ENCODE measurements at places on chromosomes 11 and 22.

- DNase-seq, result no peak
Observed at GRCh38 chr11:50333861-50334260, 301.2 kb downstream of the OR4C45 start.

DNA sequence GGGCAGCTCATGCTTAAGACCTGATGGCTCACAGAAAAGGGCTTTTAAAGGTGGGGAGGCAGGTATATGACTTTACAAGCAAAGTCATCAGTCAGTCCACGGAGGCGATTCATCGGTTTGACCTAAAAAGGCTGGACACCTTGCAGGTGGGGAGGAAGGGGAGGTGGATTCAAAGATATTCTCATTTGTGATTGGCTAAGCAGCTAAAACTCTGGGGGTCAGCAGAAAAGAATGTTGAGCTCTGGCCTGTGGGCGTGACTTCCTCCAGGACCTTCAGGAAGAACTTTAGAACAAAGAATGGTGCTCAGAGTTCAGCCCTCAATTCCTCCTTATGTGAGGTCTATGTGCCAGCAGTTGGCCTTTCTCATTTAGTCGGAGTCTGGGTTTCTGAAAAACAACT is 78.3 kb upstream of the LMO1 start:
- DNase-seq, result no peak

GRCh38 chr11:22521226-22521625 is 104.4 kb downstream of the FANCF start:
- DNase-seq, result no peak

- DNase-seq, result no peak
Observed at GRCh38 chr11:19769820-19770219, 57.2 kb downstream of the NAV2 start.

DNA sequence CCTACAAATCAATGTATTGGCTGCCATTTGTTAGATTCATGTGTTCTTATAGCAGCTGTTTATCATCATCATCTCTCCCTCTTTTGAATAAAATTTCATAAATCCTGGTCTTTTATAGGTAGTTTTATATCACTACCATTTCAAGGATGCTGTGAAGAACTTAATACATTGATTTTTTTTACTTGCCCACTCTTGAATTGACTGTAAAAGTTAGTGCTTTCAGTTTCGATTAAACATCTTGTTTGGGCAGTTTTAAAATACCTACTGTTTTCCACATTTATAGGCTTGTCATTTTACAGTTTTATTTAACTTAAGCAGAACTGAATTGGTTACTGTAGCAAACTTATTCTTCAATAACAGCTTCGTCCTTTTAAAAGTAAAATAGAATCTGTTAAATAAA is 59.5 kb downstream of the TTC17 start:
- no peak for DNase-seq

DNA sequence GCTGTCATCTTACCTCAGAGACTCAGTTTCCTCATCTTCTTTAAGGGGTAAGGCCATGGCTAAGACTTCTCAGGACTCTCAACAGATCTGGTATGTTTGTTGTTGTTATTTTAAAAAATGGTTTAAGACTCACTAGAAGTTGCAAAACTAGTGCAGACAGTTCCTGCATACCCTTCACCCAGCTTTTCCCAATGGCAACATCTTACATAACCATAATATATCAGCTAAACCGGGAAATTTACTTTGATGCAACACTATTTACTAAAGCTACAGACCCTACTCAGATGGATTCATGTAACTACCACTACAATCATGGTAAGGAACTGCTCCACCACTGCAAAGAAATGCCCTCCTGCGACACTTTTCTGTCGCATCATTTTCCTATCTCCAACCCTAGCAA is 20.4 kb downstream of the LGR4 start:
- DNase-seq, result no peak

DNA sequence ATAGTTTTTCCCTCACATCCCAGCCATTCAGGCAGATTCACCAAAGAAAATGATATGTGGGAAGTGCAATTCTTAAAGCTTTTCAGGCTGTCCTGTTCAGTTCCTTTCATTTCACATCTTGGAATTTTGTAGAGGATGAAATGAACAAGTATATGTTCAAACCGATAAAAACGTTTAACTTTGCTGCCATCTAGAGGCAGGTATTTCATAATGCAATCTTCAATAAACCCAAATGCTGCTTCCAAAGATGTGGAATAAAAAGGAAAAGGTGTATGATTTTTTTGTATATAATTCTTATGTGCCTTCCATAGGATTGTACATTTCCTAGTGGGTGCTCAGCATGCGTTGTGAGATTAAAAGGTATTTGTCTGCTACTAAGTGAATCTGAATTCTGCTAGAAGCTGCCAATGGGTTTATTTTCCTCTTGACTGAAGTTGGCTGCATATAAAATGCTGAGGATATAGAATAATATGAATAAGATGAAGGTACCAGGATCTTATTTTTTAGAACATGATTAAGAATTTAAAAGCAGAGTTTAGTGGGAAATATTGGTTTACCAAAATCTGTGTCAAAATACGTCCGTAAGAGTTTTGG is 199.3 kb downstream of the PGR start:
- DNase-seq, result no peak

GRCh38 chr22:50139843-50140415 is 30.6 kb upstream of the PANX2 start:
- DNase-seq, result no peak
